ENCODE measurements at places on chromosomes 1 and 21.

- DNase-seq, result no peak
Observed at GRCh38 chr1:45508295-45509151, 8.4 kb downstream of the MMACHC start.

- no peak for DNase-seq
Observed at GRCh38 chr1:57546549-57547330, 122.9 kb upstream of the DAB1 start.

DNA sequence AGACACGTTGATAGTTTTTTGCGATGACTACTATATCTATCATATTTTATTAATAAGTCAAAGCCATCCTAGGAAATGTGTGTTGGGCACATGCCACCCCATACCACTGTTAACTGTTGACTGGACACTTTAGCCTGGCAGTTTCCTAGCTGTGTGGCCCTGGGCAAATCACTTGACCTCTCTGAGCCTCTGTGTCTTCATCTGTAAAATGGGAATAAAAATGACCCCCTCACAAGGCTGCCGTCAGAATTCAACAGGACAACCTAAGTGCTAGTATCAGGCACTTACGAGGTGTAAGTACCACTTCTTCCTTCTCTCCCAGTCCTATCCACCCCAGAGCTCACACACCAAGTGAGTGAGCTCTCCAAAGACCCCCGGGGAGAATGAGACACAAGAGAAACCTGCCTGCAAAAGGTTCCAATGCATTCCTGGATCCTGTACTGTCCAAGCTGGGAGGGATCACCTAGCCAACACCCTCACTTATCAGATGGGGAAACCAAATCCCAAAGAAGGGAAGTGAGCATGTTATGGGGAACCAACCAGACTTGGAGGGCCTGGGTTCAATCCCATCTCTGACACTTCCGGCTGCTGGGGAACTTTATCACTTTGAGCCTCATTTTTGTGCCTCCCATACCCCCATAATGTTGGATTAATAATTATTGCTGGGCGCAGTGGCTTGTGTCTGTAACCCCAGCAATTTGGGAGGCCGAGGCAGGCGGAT, 24.9 kb downstream of the HSPG2 start:
- no peak for DNase-seq

- DNase-seq, result no peak
Observed at GRCh38 chr1:45016767-45017166, 4.7 kb downstream of the UROD start.

GRCh38 chr1:93076268-93076667, 2.8 kb upstream of the MTF2 start:
- DNase-seq, result no peak

Measured in SHP77 treated with DMSO at 0.1 percent for 48 hours (cell line).